ENCODE measurements at places on chromosomes 4 and X.

GRCh38 chr4:184232202-184232601 is 14.5 kb upstream of the ENPP6 start:
- no peak for DNase-seq

DNA sequence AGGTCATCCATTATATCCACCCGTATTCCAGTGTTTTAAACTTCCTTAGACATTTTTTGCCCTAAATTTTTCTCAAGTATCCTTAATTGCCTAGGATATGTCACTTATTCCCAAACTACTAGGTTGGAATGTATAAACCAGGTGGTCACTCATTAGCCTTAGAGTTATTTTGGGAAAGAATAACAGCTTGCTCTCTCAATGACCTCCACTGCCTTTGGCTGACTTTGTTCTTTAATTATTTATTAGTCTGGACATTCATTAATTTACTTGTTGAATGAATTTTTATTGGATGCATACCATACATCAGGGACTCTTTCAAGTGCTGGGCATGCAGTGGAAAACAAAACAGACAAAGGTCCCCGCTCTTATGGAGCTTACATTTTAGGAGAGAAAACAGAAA is 609.3 kb upstream of the IGFBP7 start:
- DNase-seq, result no peak

DNA sequence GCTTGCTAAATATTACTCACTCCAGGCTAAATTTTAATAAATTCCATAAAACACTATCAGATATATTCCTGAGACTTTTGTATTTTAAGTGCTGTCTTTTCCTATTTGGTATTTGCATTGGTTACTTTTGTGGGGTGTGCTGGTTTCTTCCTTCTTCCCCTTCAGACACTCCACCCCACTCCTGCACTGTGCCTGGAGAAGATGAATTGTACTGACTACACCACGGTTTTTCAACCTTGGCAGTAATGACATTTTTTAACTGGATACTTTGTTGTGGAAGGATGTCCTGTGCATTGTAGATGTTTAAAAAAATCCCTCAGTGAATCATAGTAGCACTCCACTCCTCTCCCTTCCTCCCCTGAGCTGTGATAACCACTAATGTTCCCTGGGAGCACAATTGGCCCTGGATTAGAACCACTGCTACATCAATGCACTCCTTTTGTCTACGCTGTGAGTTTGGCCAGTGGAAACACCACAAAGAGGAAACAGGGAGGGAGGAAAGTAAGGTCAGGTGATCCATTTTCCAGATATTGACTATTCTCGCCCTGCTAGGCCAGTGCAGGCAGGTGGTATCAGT is 36.3 kb downstream of the SNCA start:
- DNase-seq, result peak; percentile 70

DNA sequence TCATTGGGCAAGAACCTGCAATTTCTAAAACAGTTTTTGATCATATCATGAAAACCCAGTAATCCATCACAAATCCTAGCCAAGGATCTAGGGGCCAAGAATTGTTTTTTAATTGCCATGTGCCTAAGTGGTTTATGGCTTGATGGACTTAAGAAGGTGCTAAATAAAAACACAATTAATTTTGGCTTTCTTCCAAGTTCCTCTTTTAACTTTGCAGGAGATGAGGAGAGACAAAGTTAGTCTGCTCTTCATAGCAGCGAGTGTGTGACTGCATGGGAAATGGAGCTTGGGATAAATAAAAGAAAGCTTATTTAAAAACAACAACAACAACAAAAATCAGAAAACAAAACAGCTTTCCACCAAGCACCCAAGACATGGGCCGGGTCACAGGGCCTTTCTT is 41.4 kb downstream of the ARHGEF9 start:
- no peak for DNase-seq

DNA sequence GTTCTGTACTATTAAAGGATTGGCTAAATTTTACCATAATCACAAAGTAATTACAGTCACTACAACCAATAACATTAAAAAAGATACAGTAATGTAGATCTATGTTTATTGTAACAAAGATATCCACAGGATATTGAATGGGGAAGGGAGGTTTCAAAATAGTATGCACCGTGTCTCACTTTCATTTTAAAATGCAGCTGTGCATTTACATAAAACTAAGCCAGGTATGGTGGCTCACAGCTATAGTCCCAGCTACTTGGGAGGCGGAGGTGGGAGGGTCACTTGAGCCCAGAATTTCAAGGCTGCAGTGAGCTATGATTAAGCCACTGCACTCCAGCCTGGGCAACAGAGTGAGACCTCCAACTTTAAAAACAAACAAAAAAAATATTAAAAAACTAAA is 8.5 kb downstream of the SRP72 start:
- DNase-seq, result no peak

DNA sequence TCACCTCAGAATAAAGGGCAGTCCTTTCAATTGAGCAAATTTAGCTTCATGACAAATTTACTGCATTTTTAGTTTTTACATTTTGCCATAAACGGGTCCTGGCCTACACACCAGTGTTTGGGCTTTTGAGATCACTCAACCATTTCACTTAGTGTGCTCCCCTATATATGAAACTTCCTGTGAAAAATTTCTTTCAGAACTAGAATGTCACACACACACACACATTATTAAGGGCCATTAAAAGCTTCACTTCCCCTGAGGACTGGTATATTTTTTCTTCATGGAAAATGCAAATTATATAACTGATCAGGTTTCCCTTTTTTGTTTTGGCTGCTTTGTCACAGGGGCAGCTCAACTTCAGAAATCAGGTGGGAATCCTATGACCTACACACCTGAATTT is 206.5 kb downstream of the ENOX2 start:
- DNase-seq, result no peak

DNA sequence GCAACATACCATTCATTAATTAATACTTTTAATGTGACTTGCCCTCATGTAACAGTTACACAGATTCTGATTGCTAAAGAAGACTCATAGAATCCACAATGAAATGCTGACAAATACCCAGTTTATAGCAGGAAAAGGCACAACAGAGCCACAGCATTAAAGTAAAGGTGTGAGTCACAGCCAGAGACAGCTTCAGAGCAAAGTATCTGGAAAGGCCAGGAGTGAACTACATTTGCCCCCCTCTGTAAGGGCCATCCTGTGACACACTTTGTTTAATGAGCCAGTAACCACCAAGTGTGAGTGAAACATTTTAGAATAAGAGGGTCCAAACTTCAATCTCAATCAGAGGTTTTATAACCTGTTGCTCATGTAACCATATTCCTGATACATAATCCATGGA is 133.8 kb upstream of the TACR3 start:
- no peak for DNase-seq

DNA sequence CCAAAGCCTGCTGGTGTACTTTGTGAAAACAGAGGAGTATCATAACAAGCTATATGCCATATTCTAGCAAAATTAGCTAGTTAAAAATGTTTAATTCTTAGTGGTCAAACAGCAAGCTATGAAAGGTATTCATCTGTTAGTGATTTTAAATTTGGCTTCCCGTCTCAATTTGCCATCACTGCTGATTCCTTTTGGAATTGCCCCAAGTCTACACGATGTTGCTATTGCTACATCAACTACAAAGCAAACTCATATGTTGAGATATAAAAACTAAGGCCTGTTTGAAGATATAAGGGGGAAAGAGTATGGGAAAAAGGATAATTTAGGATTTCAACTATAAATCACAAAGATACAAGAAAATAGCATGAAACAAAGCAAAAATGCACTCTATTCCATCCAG is 146.1 kb downstream of the COL25A1 start:
- DNase-seq, result no peak

GRCh38 chr4:87823724-87824123 is 9.0 kb upstream of the MEPE start:
- no peak for DNase-seq

Measured in foreskin melanocyte (primary cell).